ENCODE measurements at places on chromosomes 5 and 9. TPM values are rescaled to one million over a fixed set of nuclear protein-coding genes. Genes with fewer than 3 reads are reported as not detected.

Gene PCDHA10
- 0.34 TPM for total RNA-seq

Gene ENTPD2
- not detected for total RNA-seq

Gene ALDOB
- not detected for total RNA-seq

Gene KIAA0825
- total RNA-seq, result 4.6 TPM

Gene CDH18
- not detected for total RNA-seq

Gene SLC22A4
- total RNA-seq, result 7.3 TPM

Gene NRARP
- 12.2 TPM for total RNA-seq

Gene MZB1
- total RNA-seq, result 182 TPM

Gene SLC34A1
- total RNA-seq, result 0.14 TPM

Gene SH3PXD2B
- 31.8 TPM for total RNA-seq

Gene CCDC183
- 0.88 TPM for total RNA-seq

Gene ANKRD20A1
- total RNA-seq, result 11.3 TPM

Gene TMEM174
- not detected for total RNA-seq

Gene C5orf46
- total RNA-seq, result not detected

Gene ZDHHC11B
- total RNA-seq, result 4.3 TPM

- no peaks in the 10 kb centered on the region for H3K36me3 ChIP-seq
- H3K27me3 ChIP-seq, result no peaks in the 10 kb centered on the region
- H3K4me1 ChIP-seq, result no peaks in the 10 kb centered on the region
- H3K4me3 ChIP-seq, result no peak overlapping the region
Measured at GRCh38 chr5:82295144-82295543, 17.0 kb upstream of the RPS23 start.

- H3K27me3 ChIP-seq, result no peaks in the 10 kb centered on the region
- no peaks in the 10 kb centered on the region for H3K4me1 ChIP-seq
- H3K36me3 ChIP-seq, result no peaks in the 10 kb centered on the region
- DNase-seq, result no peak
- no peak overlapping the region for H3K4me3 ChIP-seq
Measured at GRCh38 chr9:107024193-107024592, 161.2 kb downstream of the ZNF462 start.

GRCh38 chr9:36250079-36250478 lies 8.2 kb downstream of the GNE start:
- peaks cover 41% of the 10 kb centered on the region for H3K36me3 ChIP-seq
- no peaks in the 10 kb centered on the region for H3K27me3 ChIP-seq
- no peak for DNase-seq
- H3K4me3 ChIP-seq, result no peak overlapping the region
- peaks cover 5% of the 10 kb centered on the region for H3K4me1 ChIP-seq

- H3K27ac ChIP-seq, result no peak overlapping the region
- H3K27me3 ChIP-seq, result no peaks in the 10 kb centered on the region
- DNase-seq, result no peak
- no peaks in the 10 kb centered on the region for H3K36me3 ChIP-seq
Measured at GRCh38 chr9:104700306-104700705, 6.0 kb downstream of the OR13D1 start.

GRCh38 chr5:64899838-64900237 lies 131.1 kb downstream of the CWC27 start:
- DNase-seq, result no peak
- H3K4me3 ChIP-seq, result no peak overlapping the region
- peaks cover 15% of the 10 kb centered on the region for H3K36me3 ChIP-seq
- H3K27me3 ChIP-seq, result no peaks in the 10 kb centered on the region

DNA sequence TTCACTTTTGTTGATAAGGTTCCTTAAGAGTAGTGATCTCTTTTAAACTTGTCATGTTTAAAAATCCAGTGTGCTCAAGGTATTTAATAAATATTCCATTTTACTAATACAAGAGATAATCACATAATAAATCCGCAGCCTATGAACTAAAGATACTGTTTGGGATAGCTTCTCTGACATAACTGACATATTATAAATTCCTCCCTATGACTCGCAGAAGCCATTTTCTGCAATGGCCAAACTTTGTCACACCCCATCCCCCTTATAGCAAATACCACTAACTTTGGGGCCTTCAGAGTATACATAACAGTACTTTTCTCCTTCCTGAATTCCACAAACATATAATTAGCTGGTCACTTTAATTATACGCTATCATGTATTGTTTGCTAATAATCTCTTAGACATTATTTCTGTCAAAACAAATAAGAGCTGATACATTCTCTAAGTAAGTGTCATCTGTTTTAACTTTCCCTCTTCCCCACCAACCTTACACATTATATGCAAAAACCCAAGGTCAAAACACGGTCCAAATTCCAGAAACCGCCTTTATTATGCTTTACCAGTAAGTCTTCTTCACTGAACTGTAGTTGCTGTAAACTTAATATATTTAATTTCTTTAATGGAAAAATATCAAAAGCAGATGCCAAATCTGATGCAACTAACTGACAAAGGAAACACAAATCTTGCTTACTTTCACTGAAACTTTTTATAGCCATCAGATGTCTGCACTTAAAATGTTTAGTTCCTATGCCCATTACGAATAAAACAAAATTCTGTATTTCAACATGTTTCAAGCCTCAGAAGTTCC lies 971 bp downstream of the TMEM267 start:
- no peak for DNase-seq
- H3K27ac ChIP-seq, result peak overlapping the region; percentile 95
- H3K4me3 ChIP-seq, result peak overlapping the region; percentile 66
- peaks cover 30% of the 10 kb centered on the region for H3K4me1 ChIP-seq
- H3K36me3 ChIP-seq, result no peaks in the 10 kb centered on the region

DNA sequence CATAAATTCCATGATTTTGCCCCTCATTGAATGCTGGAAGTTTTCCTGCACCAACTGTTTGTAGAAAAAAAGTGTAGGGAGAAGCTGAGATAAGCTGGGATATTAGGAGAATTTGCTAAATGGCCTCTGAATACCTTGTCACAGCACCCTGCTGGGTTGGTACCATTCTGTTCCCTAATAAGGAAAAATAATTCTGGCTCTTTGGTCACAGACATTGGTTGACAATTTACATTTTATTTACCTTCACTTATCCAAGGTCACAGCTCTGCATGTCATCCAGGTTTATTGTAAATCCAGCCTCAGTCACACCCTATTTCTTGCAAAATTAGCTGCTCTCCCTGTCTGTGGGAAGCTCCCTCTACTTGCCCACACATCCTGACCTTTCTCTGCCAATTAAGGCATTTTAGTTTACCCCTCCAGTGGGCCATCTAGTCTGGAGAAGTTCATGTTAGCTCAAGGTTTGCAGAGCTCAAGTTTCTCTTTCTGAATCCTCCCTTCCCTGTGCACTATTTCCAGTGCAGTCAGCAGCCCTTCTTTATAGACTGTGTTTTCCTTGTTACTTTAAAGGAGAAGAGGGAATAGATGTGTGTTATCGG lies 115.4 kb upstream of the NTRK2 start:
- no peak overlapping the region for H3K4me3 ChIP-seq
- no peak for DNase-seq
- no peak overlapping the region for H3K27ac ChIP-seq
- no peaks in the 10 kb centered on the region for H3K4me1 ChIP-seq
- no peaks in the 10 kb centered on the region for H3K36me3 ChIP-seq

DNA sequence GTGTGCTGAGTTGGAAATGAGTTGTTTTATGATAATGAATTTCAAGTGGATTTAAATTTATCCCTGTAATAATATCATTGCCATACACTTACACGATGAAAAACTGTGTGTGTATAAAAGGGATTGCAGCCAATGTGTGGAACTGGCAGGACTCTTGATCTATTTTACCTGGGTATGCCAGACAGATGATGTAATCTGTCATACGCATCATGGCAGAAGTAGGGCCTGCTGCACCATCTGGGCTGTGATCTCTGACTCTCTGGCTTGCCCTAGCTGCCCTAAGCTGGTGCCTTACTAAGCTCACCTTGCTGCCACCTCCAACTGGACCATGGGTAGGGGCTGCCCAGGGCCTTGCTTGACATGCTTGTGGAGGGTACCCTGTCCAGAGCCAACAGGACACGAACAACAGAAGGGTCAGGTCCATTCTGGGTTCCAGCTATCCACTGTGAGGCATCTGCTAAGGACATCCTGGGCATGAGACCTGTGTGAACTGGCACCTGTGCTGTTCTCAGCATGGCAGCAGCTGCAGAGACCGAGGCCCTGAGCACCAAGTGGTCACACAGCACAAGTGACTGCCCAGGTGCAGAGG lies 184.2 kb downstream of the FSTL4 start:
- no peak for DNase-seq
- H3K27me3 ChIP-seq, result peaks cover 3% of the 10 kb centered on the region
- no peaks in the 10 kb centered on the region for H3K36me3 ChIP-seq
- no peak overlapping the region for H3K27ac ChIP-seq
- H3K4me1 ChIP-seq, result peaks cover 5% of the 10 kb centered on the region

DNA sequence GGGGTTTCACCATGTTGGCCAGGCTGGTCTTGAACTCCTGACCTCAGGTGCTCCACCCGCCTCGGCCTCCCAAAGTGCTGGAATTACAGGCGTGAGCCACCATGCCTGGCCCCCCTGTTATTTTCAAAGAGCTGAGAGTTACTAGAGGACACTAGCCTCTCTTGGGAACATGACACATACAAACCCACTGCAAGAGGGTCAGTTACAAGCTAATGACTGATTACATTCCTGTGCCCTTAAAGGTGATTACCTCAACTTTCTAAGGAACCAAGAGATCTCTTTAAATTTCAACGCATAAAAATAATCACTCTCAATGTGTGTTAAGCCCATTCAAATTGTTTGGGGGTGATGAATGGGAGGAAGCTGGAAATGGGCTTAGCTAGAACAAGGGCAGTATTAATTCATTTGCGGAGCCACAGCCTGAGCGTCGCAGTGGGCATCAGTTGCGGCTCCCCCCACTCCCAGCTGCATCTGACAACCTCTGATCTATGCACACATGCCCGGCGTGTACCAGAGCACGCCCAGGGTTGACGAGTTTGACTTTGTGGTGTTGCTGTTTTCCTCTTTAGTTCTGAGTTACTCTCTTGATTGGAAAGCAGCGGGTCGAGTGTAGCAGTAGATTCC lies 146.9 kb downstream of the GOLPH3 start:
- peak; percentile 57 for DNase-seq
- H3K36me3 ChIP-seq, result no peaks in the 10 kb centered on the region
- no peaks in the 10 kb centered on the region for H3K27me3 ChIP-seq
- peak overlapping the region; percentile 22 for H3K27ac ChIP-seq
- H3K4me1 ChIP-seq, result peaks cover 12% of the 10 kb centered on the region

GRCh38 chr5:135151256-135151655 lies 117.2 kb upstream of the PITX1 start:
- H3K27me3 ChIP-seq, result no peaks in the 10 kb centered on the region
- no peaks in the 10 kb centered on the region for H3K36me3 ChIP-seq
- H3K4me3 ChIP-seq, result no peak overlapping the region
- no peaks in the 10 kb centered on the region for H3K4me1 ChIP-seq
- no peak for DNase-seq

DNA sequence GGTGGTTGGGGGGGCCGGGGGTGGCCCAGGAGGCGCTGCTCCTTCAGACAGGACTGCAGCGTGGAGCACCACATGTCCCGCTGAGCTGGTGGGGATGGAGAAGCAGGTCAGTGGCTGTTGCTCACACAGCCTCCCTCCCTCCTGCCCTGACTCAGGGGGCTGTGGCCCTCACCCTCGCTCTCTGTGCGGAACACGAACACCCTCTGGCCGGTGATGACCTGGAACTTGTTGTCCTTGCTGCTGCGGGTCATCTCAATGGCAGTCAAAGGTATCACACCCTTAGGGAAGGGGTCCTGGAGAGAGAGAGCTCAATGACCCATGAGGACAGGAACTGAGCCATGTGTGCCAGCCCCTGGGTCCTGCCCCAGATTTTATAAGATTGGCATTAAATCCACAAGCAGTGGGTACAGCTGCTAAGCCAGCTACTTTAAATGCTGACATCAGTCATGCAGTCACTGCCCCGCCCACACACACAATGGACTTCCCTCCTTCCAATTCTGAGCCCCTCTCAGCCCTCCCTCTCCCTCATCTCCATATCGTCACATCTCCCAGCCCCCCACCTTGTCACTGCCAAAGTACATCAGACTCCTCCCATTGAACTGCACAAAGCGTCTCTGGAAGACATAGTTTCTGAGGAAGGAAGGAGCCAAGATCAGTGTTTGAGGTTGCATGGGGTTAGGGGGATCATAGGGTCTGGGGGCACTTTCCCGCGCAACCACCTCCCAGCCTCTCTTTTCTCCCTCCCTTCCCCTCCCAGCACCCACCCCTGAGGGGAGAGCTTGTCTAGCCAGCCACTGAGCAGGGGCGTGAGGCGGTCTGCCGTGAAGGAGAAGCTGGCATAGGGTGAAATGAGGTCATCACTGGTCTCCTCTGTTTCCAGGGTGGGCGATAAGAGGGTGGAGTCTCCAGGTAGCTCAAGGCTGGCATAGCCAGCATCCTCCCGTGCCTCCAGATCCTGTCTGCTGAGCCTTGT lies 8.9 kb downstream of the ARAP3 start:
- H3K27me3 ChIP-seq, result no peaks in the 10 kb centered on the region
- DNase-seq, result no peak
- H3K4me1 ChIP-seq, result no peaks in the 10 kb centered on the region
- H3K36me3 ChIP-seq, result peaks cover 17% of the 10 kb centered on the region
